ENCODE measurements at places on chromosomes 4 and X.

- DNase-seq = no peak
Measured at GRCh38 chr4:123623611-123624010, 227.0 kb downstream of the SPRY1 start.

GRCh38 chr4:151302432-151302831, 23.0 kb downstream of the SH3D19 start:
- DNase-seq = no peak

GRCh38 chr4:125323654-125324053, 8.9 kb downstream of the FAT4 start:
- no peak for DNase-seq

DNA sequence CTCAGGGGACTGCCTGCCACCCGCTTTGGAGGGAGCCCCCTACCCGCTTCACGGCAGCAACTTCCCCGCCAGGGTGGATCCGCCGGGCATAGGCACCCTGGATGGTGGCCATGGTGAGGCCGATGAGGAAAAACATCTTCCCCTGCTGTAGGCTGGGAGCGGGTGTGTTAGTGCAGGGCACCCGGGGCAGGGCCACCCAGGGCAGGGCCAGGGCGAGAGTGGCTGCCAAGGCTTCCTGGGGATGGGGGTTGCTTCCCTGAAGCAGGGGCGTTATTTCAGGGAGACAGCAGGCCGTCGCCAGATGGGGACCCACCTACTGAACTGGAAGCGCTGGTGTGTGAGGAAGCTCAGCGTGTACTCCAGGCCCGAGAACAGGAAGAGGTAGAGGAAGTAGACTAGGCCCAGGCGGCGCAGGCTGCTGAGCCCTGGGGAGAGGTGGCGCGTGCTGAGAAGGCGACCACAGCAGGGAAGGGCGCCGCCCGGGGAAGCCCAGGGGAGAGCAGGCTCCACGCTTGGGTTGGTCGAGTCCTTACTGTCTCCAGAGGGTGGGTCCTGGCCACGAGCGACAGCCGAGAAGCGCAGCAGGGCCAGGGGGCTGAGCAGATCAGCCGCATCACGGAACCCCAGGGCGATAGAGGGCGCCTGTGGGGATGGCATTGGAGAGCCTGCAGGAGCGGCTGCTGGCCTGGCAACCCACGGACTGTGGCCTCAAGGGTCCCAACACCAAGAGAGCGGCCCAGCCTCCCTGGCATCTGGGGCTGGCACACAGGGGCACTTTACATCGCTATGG, 31.5 kb downstream of the NOP14 start:
- DNase-seq = no peak

- no peak for DNase-seq
Measured at GRCh38 chr4:173522951-173523395, 7.1 kb downstream of the HAND2 start.

DNA sequence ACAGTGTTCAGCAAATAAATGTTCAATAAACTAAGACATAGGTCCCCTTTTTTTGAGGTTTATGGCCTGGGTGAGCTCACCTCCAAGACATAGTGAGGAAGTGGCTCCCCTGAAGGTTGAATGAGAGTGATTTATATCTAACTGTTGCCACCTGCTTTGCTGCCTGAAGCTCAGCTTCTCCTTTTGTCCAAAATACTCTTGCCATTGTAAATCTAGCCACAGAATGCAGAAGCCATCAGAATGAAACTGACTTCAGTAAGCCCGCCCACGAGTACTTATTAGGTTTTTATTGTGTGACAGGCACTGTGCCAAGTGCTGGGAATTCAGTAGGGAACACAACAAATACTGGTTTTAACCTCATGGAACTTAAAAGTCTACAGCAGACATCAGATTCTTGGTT, 18.0 kb downstream of the SPINK2 start:
- no peak for DNase-seq

- DNase-seq = no peak
Measured at GRCh38 chr4:10371121-10371520, 86.1 kb downstream of the ZNF518B start.

GRCh38 chrX:7202206-7202605, 54.3 kb upstream of the PUDP start:
- DNase-seq = no peak

- DNase-seq = no peak
Measured at GRCh38 chr4:18536428-18536827, 514.9 kb upstream of the LCORL start.

GRCh38 chrX:135737366-135738071, 24.1 kb downstream of the CT45A1 start:
- no peak for DNase-seq

- DNase-seq = no peak
Measured at GRCh38 chrX:13780868-13781427, 35.9 kb downstream of the GPM6B start.

- DNase-seq = no peak
Measured at GRCh38 chr4:89305712-89306437, 1.7 kb downstream of the GPRIN3 start.

- DNase-seq = no peak
Measured at GRCh38 chr4:93649828-93650227, 178.7 kb upstream of the ATOH1 start.

- DNase-seq = no peak
Measured at GRCh38 chr4:45576275-45576674, 547.6 kb downstream of the GABRG1 start.

DNA sequence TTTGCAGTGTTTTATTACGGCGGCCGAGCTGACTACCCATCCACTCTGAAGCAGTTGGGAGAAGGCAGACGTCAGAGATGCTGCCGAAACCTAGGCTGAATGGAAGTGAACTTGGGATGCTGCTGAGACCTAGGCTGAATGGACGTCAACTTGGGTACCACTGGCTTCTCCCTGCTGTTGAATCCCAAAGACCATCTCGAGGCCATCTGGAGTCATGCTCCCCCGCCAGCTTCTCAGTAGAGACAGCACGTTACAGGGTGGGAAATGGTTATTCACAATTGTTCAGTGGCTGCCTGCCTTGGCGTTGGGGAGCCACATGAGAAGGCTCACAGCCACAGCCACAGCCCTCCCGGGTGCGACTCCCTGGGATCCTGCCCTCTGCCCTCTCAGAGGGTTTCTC, 40.9 kb downstream of the P2RY8 start:
- no peak for DNase-seq

GRCh38 chrX:71870208-71871098, 40.2 kb upstream of the NHSL2 start:
- no peak for DNase-seq

GRCh38 chr4:184792334-184792733, 33.4 kb downstream of the ACSL1 start:
- no peak for DNase-seq

- DNase-seq = no peak
Measured at GRCh38 chr4:83389037-83389720, 54.5 kb upstream of the HPSE start.

DNA sequence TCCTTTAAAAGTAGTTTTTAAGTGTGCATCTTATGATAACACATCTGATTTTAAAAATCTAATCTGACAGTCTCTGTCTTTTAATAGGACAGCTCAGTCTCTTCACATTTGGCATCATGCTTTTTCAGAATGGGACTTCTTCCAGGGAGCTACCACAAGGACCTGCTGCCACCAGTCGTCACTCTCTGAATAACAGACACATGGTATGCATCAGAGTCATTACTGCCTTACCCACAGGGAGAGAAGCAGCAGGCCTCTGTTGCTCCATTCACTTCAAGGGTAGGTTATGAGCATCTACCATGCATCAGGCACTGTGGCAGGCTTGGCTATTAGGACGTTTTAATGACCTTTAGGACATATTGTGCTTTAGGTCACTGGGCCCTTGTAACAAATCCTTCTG, 50.0 kb upstream of the AFAP1 start:
- DNase-seq = no peak

- no peak for DNase-seq
Measured at GRCh38 chr4:97987019-97987648, 156.1 kb downstream of the STPG2 start.

- DNase-seq = no peak
Measured at GRCh38 chr4:7367864-7368277, 66.9 kb downstream of the PSAPL1 start.

GRCh38 chr4:6200922-6201362, 593 bp upstream of the JAKMIP1 start:
- no peak for DNase-seq

DNA sequence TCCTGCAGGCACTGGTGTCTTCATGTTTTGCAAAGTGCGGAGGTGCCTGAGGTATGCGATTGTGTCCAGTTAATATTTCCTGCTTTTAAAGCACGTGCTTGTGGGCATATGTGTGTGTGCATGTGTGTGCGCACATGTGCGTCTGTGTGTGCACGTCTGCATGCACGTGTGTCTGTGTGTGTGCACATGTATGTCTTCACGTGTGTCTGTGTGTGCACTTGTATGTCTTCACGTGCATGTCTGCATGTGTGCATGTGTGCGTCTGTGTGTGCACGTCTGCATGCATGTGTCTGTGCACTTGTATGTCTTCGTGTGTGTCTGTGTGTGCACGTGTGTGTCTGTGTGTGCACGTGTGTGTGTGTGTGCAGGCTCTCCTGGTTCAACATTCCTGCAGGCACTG, 49.5 kb downstream of the SHOX start:
- no peak for DNase-seq

DNA sequence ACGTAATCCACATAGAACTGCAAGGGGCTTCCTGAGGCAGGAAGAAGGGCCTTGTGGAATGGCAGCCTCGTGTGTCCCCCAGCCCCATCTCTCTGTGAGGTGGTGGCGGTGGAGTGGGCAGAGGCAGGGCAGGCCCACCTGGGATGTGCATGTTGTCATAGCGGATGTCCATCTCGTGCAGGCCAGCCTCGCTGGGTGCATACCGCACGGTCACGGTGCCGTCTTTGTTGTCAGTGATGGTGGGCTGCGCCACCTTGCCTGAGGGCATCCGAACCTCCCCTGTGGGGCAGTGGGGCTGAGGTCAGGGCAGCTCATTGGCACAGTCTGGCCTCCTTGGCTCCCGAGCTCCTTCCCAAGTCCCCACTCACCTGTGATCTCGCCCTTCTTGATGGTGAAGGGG, 20.4 kb downstream of the FLNA start:
- DNase-seq = no peak

DNA sequence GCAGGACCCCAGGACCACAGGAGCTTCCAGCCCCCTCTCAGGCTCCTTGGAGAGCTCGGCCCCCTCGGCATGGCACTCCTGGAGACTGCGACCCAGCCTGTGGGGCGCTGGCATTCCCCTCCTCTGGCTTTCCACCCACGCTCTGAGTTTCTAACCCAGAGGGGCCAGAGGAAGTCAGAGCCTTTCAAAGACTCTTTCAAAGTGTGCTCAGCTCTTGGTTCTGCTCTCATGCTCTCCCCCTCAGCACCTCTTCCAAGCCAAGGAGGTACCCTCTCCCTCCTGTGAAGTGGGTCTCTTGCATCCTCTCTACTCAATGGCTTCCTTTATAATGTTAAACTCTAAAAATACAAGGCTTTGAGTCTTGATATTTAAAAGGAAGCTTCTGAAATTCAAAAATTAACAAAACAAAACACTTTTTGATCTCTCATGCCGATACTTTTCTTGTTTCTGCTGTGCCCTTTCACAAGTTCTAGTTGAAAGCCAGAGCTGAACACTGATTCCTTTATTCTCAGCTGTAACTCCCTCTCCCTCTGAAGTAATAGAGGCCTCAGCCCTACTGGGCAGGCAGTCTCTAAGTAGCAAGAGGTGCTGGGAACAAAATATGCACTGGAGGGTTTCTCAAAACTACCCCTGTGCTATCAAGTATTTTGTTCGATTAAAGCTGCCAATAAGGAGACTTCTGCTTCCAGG, 82.8 kb downstream of the NAT8L start:
- DNase-seq = no peak

DNA sequence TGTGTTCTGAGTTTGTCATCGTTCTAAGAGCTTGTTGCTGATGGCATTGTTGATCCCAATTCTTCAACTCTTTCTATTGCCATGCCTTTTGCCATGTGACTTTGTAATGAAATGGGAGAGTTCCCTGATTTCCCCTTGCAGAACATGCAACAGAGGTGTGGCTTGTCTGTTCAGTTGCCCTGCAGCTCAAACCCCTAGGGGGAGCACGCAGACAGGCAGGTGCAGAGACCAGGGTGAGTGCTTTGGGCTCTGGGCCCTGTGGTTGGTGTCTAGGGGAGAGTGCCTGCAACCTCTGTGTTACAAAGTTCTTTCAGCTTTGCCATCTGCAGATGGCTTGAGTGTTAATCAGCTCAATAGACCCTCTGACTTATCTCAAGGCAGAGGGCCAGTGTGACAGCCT, 332.7 kb downstream of the MID1IP1 start:
- DNase-seq = no peak
